ENCODE measurements at places on chromosomes 3 and 15.
A peak's percentile ranks its signal among the peaks of the same experiment; 100 is the strongest.

DNA sequence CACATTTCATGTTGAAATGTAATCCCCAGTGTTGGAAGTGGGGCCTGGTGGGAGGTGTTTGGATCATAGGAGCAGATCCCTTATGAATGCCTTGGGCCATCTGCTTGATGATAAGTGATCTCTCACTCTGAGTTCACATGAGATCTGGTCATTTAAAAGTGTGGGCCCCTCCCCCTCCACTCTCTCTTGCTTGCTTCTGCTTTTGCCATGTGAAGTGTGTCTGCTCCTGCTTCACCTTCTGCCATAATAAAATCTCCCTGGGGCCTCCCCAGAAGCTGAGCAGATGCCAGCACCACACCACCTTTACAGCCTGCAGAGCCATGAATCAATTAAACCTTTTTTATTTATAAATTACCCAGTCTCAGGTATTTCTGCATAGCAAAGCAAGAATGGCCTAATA, 14.2 kb upstream of the CD200R1L start:
- DNase-seq = no peak

DNA sequence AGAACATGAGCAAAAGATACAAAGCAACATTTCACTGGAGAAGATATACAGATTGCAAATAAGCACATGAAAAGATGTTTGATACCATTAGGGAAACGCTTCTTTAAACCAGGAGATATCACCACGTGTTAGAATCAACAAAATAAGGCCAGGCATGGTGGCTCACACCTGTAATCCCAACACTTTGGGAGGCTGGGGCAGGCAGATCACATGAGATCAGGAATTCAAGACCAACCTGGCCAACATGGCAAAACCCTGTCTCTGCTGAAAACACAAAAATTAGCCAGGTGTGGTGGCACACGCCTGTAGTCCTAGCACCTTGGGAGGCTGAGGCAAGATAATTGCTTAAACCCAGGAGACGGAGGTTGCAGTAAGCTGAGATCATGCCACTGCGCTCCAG, 20.5 kb upstream of the MUC20 start:
- no peak for DNase-seq

GRCh38 chr15:69653306-69653705, 200.7 kb downstream of the RPLP1 start:
- DNase-seq = no peak

- DNase-seq = no peak
These were observed 94.7 kb downstream of the OCA2 start for GRCh38 chr15:28004143-28005003.

DNA sequence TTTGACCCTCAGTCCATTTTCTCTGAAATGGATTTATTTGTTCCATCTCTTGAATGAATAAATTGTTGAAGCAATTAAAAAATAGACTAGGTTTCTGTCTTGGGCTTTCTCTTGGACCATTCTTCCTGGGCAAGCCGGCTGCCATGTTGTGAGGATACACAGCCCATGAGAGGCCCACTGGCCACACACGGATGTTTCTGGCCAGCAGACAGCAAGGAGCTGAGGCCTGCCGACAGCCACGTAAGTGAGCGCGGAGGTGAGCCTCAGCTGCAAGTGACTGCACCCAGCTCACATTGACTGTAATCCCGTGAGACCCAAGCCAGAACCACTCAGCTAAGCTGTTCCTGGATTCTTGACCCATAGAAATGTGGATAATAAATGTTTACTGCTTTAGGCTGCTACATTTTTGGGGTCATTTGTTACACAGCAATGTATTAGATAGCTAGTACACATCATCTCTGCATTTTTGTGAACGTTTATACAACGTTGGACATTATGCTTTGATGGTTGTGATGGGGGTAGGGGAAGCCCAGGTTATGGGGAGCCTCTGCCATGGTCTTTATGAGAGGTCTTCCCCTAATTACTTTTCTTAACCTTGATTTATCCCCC, 22.8 kb downstream of the IDH3A start:
- no peak for DNase-seq

DNA sequence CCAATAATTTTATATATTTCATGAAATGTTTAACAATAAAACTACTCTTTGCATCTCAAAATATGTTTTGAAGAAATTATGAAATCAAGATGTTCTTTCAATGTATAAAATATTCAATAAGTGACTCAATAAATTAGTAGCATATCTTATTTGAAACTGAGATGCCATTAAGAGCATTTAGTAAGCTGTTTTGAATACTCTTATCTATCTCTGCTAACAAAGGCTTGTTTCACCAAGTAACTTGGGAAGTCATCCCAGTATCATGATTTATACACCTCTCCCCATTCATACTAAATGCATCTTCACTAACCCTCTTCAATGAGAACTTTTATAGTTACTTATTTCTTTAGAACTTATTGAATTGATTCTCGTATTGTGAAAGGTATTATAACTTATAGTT, 43.1 kb downstream of the TNIK start:
- no peak for DNase-seq

- no peak for DNase-seq
These were observed 9.6 kb downstream of the UBP1 start for GRCh38 chr3:33430571-33430970.

GRCh38 chr15:76866716-76867321, 38.3 kb downstream of the SCAPER start:
- peak; percentile 28 for DNase-seq

GRCh38 chr3:10359761-10360161, 38.8 kb upstream of the SEC13 start:
- DNase-seq = no peak

GRCh38 chr3:179373938-179374337, 26.4 kb downstream of the MFN1 start:
- no peak for DNase-seq

GRCh38 chr3:22609139-22609538, 594.0 kb upstream of the UBE2E2 start:
- no peak for DNase-seq

DNA sequence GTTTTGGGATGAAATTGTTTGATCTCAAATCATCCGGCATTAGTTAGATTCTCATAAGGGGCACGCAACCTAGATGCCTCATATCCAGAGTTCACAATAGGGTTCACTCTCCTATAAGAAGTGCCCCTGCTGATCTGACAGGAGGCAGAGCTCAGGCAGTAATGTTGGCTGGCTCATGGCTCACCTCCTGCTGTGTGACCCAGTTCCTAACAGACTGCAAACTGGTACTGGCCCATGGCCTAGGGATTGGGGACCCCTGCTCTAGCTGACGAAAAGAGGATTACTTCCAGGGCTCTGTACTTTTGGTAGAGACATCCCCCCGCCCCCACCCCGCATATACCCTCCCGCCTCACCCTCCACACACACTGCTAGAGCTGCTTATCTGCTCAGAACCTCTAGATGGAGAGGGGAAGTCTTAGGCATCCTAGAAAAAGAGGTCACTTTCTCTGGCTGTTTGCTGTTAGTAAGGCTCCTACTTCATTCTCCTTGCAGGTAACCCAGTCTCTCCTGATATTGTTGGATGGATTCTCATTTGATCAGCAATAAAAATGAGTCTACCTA, 923.1 kb downstream of the CADM2 start:
- no peak for DNase-seq

DNA sequence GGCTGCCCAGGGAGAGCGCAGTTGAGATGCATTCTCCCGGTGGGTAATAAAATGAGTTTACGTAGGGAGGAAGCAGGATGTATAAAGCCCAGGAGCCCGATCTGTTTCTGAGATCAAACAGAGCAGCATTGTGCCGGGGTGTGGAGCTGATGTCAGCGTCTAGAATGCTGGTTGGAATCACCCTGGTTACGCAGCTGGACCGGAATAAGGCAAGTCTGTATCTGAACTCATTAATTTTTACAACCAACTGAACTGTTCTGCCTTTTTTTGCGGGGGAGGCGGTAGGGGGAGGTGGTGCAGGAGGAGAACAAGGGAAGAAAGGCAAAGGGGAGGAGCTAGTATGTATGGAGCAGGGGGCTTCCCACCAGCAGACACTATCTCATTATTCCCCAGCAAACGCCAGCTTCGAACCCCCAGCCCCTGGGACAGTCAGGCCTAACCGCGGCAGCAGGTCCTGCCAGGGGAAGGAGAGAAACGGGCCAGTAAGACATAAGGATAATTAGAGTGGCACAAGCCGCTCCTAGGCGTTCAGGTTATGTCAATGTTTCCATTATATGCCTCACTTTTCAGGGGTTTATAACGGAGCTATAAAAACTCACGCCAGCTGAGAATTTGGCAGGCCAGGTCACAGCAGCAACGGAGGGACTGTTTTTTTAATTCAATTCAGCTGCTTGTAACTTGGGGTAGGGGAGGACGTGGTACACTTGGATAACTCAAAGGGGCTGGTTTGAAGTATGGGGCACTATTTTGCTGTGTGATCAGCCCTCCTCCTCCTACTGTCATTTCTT, 175.3 kb upstream of the HES1 start:
- DNase-seq = no peak

GRCh38 chr3:125054062-125054448, 1.7 kb downstream of the HEG1 start:
- DNase-seq = no peak

DNA sequence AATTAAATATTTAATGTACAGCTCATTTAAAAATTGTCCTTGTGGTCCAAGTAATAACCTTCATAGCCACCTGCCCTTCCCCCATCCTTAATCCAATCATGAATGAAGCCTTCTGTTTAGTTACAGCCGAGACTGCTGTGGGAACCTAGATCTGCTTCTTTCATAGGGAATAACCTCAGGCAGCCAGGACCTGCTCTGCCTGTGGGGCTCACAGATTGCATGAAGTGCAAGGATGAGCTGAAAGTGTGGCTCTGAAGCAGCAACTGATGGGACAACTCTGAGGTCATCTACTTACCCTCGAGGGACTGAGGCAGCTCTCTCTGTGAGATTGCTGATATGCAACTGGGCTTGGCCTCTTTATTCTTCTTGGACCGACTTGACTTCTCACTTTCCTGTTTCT, 169.8 kb downstream of the POTEB3 start:
- no peak for DNase-seq

GRCh38 chr3:39388741-39389248, 5.6 kb downstream of the SLC25A38 start:
- DNase-seq = peak; percentile 45

DNA sequence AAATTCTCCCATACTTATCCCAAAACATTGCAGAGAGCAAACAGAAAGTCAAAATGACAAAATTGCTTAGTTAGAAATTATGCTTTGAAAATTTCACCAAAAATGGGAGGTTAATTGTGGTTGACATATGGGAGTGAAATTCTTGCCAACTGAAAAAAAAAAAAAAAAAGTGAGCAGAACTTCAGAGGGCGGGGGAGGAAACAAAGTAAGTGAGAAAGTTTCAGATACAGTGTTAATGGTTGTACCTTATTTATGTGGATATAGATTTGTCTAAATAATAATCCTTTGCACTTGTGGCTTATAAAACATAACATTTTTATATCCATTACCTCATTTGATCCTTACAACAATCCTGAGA, 91.5 kb upstream of the RAP2B start:
- no peak for DNase-seq

DNA sequence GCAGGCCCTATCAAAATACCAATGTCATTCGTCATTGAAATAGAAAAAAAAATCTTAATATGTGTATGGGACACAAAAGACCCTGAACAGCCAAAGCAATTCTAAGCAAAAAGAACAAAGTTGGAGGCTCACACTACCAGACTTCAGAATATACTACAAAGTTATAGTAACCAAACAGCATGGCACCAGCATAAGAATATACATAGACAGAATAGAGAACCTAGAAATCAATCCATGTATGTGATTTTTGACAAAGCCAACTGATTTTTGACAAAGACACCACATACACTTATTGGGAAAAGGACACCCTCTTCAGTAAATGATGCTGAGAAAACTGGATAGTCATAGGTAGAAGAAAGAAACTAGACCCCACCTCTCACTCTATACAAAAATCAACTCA, 95.0 kb downstream of the C3orf70 start:
- DNase-seq = no peak

GRCh38 chr3:159796226-159796625, 192.4 kb upstream of the IL12A start:
- DNase-seq = no peak

DNA sequence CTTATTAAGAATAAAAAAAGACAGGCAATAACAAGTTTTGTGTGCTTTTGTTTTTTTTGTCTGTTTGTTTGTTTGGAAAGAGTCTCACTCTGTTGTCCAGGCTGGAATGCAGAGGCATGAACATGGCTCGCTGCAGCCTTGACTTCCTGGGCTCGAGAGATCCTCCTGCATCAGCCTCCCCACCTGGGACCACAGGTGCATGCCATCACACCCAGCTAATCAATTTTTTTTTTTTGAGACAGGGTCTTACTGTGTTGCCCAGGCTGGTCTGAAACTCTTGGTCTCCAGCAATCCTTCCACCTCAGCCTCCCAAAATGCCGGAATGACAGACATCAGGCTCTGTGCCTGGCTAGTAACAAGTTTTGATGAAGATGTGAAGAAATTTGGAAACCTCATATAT, 73.1 kb upstream of the GCNT3 start:
- no peak for DNase-seq

- DNase-seq = no peak
These were observed 68.9 kb downstream of the CYFIP1 start for GRCh38 chr15:22911306-22911705.

DNA sequence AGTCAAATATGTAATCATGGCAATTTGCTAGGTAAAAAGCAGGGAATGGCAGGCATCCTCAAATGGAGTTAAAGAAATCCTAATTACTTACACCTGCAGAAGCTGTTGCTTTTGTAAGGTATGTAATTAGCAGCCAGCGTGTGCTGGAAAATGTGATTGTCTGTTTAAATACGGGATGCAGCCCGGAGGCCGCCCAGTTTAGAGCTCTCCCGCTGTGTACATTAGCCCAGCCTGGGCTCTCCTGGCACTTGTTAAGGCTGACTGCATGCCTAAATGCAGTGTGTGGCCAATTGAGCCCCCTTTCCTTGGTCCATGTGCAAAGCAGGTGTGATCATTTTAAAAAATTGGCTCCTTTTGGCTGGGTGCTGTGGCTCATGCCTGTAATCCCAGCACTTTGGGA, 9.0 kb downstream of the DPH3 start:
- no peak for DNase-seq

DNA sequence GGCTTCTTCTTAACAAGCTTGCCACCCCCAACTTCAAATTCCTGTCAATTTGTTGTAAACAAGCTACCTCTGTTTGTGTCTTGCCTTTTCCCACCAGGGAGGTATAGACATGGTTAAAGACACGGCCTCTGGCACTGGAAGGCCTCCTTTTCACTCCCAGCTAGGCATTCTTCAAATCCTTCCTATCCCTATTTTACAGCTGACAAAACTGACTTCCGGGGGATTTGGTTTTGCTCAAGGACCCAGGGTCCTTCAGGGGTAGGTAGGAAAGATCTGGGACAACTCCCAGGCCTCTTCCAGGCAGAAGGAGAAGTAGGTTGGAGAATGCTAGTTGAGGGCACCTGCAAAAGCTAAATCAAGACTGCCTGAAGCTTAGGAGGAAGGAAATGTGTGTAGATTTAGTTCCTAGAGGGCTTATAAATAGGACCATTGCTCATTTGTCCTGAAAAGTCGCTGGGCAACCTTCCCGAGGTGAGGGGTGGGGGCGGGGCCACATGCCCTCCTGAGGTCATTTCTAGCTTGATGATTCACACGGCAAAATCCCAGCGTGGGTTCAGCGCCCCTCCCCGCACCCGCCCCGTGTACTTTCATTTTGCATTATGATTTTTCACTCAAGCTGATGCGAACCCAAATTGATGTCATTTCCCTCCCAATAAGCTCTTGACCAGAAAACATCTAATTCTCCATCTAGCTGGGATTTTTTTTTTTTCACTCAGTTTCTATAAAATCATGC, 365.5 kb downstream of the SHQ1 start:
- peak; percentile 91 for DNase-seq
